NB4 (cell line): ENCODE measurements at places on chromosomes 7 and 10.

- DNase-seq, result no peak
Observed at GRCh38 chr7:13991791-13992595, 2.5 kb upstream of the ETV1 start.

- DNase-seq, result no peak
Observed at GRCh38 chr10:107631876-107632275, 467.4 kb upstream of the SORCS1 start.

DNA sequence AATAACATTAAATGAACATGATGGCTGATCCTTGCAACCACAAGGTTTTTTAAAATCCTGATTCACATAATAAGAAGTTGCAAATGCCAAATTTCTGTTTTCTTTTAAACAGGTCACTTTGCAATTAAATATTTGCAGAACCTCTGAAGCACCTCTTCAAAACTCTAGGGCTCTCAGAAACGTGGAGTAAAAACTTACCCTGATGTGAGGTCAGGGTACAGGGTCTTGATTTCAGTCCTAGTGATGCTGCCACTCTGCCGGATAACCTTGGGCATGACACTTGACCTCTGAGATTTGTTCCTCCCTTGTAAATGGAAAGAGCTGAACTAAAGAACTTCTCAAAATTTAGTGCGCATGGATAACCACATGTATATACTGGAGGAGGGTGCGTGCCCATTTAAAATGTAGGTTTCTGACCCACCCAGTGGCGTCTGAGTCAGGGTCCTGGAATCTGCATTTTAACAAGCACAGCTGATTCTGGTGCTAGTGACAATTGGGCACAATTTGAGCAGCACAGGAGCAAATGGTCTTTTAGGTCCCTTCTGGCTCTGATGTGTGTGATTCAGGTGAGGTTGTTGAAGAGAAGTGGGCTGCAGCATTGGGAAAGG lies 35.5 kb upstream of the TNPO3 start:
- DNase-seq, result no peak

GRCh38 chr7:117493460-117493859 lies 13.6 kb downstream of the CFTR start:
- DNase-seq, result no peak

DNA sequence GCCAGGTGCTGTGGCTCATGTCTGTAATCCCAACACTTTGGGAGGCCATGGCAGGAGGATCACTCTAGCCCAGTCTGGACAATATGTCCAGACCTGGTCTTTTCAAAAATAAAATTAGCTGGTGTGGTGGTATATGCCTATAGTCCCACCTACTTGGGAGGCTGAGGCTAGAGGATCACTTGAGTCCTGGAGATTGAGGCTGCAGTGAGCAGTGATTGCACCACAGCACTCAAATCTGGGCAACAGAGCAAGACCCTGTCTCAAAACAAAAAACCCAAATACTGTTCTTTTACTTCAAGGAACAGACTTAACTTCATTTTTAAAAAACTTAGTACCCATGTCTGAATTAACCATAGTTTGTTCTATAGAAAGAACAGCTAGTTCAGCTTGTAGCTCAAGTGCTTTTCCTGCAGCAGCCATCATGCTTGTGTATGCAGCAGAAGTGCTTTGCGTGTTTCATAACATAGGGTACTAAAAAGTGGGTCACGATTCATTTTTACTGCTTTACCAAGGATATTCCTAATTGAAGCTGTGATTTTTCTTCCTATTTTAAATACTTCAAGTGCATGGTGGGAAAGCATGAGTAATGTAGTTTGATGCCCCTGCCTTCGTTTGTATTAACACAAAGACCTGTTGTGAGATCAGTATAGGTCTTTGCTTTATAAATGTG lies 5.9 kb downstream of the EIF4H start:
- DNase-seq, result no peak

DNA sequence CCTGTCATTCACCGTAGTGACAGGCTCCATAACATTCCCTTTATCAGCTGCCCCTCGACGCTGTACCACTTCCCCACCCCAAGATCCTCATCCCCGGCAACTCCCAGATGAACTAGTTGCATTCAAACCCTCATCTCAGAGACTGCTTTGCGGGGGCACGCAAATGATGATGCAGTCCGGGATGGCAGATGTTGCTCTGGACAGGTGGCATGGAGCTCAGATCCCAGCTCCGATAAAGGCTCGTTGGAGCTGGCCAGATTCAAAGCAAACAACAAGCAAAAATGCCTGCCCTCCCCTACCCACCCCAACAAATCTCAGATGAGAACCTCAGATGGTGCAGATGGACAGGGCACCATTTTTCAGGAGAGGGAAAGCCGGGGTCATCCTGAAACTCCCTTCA lies 46.7 kb downstream of the CARD11 start:
- no peak for DNase-seq

DNA sequence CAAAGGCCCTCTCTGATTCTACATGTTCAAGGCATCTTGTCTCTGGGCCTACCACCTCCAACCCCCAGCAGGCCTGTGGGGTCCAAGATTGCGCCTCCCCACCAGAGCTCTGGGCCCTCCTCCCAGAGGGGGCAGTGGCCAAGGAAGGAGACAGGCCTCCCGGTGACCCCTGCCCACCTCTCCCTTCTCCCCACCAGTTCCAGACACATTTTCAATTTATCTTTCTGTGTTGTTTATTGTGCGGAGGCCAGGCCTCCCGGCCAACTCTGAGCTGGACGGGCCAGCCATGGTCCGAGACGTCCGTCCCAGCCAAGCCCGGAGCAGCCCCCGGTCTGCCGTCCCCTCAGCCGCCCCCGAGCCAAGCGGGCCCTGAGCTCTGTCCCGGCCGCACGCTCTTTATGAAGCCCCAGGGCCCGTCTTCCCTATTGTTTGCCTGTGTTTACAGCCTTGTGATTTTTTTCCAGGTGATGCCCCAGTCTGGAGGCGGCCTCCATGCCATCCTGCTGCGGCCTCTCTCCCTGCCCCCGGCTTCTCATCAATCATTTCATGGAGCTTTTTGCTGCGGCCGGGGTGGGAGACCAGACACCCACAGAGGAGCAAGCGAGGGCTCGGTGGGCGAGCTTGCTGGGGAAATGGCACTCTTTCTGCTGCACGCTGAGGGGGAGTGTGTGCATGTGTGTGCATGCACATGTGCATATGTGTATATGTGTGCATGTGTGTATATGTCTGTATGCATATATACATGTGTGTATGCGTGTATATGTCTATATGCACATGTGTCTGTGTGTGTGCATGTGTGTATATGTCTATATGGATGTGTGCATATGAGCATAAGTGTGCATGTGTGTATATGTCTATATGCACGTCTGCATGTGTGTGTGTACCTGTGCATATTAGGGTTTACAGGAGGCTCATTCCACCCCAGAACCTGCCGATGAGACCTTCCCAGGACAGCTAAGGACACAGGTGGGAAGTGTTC lies 52.7 kb upstream of the ELN start:
- DNase-seq, result no peak

DNA sequence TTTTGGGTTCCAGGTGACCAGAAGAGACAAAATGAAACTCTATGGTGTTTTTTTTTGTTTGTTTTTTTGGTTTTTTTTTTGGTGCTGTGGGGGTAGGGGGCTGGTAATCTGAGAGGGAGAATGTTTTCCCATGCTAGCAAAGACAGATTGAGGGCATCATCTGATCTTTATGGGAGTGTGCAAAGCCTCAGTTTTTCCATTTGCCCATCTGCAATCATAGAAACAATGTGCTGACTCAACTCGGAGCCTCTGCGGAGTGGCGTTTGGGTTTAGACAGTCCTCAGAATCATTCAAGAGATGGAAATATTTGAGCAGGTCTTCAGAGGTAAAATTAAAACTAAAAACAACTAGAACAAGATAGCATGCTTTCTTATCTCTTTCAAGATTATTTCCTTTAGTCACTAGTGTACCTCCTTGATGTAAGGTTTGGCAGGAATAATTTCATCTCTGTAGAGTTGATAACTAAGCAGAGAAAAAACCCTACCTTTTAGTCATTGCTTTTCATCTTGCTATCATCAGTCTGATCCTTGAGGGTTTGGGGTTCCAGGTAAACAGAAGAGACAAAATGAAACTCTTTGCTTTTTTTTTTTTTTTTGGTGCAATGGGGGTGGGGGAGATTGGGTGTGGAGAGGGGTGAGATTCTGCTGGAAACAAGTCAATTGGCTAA lies 18.0 kb downstream of the CNNM2 start:
- no peak for DNase-seq

DNA sequence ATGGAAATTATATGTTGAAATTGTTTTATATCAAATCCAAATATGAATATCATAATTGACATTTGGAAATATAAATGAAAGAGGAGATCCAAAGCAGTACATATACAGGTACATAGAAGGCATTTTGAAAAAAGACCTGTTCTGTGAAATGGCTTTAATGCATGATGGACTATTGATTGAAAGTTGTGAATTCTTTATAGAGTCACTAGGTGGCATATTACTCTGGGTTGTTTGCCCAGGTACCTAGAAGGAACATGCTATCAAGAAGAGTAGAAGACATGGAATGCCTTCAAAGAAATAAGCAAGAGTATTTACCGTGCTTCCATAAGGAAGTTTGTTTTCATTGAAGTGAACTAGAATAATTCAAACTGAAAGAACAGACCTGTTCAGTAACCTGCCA lies 160.0 kb upstream of the ANK3 start:
- DNase-seq, result peak; percentile 23

GRCh38 chr7:157518514-157519175 lies 181.8 kb downstream of the DNAJB6 start:
- DNase-seq, result no peak

- DNase-seq, result no peak
Observed at GRCh38 chr7:22709857-22710256, 17.1 kb upstream of the IL6 start.

DNA sequence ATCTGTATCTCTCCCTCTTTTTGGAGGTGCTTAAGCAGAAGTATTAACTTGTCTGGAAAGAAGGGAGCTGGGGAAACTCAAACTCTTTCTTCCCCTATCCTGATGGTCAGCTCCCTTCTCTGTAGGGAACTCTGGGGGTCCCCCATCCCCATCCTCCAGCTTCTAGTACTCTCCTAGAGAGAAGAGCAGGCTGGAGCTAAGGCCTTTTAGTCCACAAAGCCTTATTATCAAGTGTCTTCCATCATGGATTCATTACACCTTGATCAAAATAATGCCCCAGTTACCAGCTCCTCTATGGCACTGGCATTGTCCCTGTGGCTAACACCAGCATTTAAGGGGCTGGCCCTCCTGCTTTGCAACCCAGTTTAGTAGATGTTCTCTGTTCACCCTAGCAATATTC lies 35.7 kb downstream of the CADPS2 start:
- no peak for DNase-seq

GRCh38 chr7:123633553-123633952 lies 22.1 kb upstream of the LMOD2 start:
- DNase-seq, result no peak

DNA sequence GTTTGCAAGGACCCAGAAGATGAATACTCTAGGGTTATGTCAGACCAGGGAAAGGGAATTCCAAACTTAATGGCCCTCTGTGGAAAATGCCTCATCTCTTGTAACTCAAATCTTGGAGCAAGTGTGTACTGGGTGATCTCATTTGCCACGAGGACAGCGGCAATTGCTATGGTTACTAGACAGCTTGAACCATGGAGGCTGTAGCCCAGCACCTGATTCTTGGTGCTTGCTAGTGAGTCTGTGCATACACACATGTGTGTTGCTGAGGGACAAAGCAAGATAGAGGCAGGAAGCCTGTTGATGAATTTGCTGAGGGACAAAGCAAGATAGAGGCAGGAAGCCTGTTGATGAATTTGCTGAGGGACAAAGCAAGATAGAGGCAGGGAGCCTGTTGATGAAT lies 58.6 kb upstream of the FEZF1 start:
- no peak for DNase-seq

GRCh38 chr10:92857904-92858514 lies 9.7 kb downstream of the EXOC6 start:
- DNase-seq, result no peak

GRCh38 chr7:100021297-100021696 lies 5.9 kb downstream of the ZKSCAN1 start:
- peak; percentile 30 for DNase-seq

DNA sequence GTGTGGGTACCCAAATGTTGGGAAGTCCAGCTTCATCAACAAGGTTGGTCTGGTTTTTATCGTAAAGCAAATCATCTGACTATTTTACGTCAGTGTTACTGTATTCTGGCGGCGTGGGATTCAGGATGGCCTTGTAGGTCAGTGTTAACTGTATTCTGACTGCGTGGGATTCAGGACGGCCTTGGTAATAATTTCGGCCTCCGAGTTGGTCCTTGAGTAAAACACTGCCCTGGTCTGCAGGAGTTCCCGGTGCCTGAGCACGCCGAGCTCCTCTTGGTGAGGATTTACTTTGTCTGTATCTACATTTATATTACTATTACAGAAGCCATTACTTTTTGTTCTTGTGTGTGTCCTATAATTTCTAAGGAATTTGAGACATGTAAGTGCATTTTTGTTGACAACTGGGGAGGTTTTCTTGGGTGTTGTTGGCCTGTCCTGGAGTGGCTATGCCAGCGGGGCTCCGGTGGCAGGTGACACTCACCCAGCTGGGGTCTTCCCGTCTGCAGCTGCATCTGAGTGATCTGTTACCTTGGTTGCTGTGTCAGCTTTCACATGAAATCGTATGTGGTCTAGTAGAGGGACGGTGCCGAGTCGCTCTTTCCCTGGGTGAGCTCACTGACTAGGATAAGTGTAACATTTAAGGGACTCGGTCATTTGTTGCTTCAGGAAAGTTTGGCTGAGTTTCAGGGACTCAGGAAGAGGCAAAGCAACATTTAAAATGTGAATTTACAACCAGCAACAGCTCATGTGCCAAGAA lies 9.2 kb downstream of the GTPBP4 start:
- DNase-seq, result no peak

DNA sequence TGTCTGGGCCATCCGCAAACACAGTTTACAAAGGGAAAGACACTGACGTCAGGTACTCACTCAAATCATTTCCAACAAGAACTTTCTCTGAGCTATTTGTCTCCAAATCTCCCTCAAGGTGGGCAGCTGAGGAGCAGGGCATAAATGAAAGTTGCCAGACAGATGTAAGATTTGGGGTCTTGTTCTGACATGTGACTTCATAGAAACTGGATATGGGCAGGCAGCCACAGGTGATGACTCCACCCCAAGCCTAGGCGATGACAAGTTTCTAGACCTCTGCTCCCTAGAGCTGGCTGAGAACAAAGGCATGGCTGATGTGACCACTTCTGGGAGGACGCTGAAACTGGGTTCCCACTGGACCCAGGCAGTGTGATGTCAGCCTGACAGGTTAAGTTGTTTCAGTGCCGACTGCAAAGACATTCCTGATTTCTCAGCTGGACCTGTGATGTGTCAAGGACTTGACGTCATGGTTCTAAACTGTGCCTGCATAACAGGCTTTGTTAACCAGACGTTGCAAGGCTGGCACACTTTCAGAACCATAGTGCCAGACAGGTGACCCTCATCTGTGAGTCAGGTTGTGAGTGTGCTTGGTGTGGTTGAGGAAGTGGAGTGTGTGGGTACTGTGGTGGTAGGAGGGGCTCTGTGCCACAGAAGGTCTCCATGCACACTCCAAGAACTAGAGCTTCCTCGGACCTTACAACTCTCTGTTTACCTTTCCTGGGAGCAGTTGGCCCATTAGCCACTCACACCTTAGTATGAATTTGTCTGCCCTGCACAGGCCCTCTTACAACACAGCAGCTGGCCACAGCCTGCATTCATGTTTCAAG lies 39.9 kb upstream of the EBF3 start:
- DNase-seq, result no peak

- DNase-seq, result no peak
Observed at GRCh38 chr7:39133088-39133487, 155.4 kb downstream of the POU6F2 start.
